G401 (cell line): ENCODE measurements at places on chromosomes 3 and 15. TPM values are rescaled to one million over a fixed set of nuclear protein-coding genes. Genes with fewer than 3 reads are reported as not detected.

DNA sequence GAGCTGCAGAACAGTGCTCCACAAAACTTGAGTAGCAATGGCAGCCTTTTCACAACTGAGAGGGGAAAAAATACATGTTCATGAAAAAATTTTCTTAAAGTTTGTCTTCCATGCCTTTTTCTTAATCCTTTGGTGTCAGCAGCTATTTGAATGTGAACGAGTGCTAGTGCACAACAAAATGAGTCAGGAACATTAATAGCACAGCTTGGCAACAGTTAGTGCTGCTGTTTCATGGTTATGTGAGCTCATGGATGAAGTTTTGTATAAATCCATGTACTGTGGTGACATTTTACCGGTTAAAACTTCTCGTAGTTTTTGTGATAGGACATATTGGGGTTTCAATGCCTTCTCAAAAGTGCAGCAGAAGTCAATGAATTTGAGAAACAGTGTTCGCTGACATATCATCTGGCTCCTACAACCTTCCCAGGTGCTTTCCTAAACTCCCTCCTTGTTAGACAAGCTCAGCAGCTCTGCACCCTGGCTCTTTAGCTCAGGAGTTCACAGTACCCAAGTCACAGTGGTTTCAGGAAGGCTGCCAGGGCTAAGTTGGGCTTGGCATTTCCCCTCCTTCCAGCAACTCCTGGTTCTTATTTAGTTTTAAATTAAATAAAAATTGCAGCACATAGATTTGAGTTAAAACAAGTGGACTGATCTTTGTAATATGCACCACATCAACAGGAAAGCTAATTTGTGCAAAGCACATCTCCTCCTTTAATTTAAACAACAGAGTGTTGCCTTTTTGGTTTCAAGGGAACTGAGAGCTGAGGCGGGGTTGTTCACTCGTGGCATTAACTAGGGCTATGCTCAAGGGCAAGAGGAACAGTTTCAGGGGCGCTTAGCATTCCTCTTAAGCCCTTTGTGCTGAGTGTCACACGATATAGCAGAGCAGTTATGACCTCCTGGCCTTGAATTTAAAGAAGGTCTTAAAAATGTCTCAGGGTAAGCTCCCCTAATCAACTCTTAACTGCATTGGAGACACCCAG is 362.8 kb downstream of the CHST2 start:
- DNase-seq = no peak

GRCh38 chr15:26882112-26882511 is 15.2 kb downstream of the GABRA5 start:
- no peak for DNase-seq

RTP1 gene
- not detected in 2 replicates for total RNA-seq

DNA sequence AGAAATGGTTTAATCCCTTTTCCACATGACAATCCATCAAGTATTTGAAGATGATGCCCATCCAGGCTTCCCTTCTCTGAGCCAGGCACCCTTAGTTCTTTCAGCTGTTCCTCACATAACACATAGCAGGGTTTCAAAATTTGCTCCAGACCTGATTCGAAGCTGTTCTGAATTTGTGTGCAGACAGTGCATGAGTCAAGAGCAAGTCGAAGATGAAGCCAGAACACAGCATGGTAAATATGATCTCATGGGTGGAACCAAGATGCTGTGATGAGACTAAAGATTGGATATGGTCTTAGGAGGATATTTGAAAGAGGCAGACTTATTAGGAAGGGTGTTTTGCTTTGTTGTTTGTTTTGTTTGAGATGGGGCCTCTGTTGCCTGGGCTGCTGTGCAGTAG is 32.6 kb upstream of the PDE8A start:
- no peak for DNase-seq

ZMYND10 gene
- total RNA-seq = 10.1 TPM in 1 of 2 replicates, not detected in the other

DNA sequence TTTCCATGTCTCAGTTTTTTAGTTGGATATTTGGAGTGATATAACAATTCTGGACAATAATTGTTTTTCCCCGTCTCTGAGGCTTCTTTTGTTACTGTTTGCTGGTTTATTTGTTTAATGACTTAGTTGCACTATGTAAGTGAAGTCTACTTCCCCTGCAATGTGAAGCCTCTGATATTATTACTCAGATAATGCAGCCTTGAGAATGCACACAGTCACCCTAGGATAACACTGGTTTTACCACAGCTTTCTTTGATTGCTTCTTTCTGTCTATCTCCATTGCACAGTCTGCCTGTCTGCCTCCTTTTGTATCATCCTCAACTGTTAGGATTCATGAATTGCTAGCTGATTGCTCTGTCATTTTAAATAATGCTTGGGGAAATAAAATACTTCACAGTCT is 208.7 kb upstream of the ROBO1 start:
- no peak for DNase-seq

DNA sequence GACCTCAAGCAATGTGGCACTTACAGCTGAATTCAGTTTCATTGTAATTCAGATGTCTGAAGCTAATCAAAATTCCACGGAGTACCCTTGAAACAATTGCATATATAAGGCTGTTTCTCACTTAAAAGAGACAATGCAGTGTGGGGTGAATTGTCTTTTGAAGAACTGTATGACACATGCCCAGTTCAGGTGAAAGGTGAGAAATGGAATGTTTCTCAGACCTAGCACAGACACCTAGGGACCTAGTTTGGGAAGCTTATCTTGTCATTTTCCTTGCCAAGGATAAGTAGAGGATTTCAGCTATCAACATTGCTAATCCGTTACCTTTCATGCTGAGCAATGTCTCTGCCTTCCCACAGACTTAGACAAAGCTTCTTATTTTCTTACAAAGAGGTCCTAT is 36.3 kb downstream of the MBNL1 start:
- peak; percentile 38 for DNase-seq

DNA sequence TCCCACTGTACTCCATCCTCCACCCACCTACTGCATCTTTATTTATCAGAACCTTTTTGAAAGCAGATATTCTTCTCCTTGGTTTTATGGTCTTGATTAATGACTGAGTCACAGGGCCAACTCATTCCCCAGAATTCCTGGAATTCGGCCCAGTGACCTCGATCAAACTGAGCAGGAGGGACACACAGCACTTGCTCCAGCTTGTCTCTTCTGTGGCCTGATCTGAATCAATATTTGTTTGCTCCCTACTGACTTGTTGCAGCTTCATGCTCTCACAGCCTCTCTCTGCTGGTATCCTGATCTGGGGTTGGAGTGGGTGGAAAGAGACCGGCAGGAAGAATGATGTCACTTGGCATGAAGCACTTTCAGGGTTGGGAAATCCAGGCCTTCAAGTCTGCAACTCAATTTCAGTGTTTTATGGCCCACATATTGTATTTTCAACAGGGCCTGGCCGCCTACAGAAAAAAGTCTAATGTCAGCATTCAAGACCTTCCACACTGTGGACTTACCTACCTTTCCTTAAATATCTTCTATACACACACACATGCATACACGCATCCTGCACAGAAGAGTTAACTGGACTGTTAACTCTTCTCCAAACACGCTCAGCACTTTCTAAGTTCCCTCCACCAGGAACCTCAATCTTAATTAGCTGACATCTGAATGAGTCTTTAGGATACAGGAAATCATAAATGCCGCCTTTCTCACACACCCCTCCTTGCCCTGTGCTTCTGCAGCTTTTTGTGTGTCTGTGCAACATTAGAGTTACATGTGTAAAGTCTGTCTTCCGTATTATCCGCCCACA is 4.6 kb downstream of the ANXA2 start:
- DNase-seq = peak; percentile 14

- peak; percentile 75 for DNase-seq
Measured at GRCh38 chr3:114660124-114660523, 366.3 kb downstream of the TIGIT start.

DNA sequence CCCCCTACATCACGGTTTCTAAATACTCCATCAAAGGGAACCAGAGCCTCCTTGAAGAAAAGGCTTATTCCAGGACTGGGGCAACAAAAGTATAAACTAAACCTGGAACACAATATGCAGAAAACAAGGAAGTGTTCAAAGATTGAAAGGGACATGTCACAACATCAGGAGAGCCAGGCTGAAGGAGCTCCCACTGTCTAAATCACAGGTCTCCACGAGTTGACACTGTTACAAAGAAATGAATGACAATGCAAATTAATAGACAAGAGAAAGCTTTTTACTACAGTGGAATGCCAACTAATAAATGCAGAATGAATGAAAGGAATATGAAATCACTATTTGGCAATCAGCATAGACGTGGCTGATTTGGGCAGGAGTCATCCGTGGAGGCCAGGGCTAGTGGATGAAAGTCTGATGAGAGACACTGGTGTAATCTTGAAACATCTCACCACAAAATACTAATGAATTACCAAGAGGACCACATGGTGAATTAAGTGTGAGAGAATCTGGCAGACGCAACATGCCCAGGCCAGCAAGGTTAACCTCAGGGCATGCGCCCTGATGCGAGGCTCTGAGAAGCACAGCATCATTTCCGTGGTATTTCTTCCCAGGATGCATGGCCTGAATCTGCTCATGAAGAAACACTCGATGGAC is 123.8 kb upstream of the TJP1 start:
- no peak for DNase-seq

DNA sequence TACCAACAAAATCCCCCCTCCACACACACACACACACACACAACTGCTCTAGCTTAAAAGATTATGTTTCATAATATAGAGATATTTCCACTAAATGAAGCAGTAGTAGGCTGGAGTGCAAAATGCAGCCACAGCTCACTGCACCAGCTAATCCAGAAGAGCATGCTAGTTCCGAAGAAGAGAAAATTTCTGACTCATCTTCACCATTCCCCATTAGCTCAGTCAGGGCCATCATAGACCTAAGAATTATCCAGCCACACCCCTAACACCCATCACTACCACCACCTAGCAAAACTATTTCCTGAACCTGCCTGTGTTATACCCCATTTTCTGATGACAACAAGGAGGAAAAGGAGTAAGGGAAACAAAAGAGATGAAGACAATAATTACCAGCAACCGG is 67.1 kb upstream of the UBE2E2 start:
- no peak for DNase-seq
